ENCODE measurements at places on chromosomes 12 and 14.

DNA sequence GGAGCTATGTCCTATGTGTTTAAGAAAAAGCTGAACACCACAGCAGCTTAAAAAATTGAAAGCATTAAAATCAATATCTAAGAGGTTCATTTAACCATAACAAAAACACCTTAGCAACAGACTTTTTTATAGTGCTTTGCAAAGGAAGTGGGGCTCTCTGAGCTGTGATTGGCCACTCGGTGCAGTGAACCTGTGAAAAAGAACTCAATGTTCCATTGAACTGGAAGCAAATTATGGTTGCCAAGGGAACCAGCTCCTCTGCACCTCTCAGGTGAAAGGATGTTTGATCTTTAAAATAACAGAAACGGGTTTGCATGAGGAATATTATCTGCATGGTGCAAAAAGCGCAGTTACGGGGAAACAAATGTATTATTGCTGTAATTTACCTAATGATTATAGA, 149.4 kb downstream of the SNAPC1 start:
- no peak for DNase-seq

GRCh38 chr12:118356809-118357256, 15.9 kb downstream of the TAOK3 start:
- peak; percentile 94 for DNase-seq

- DNase-seq, result no peak
Measured at GRCh38 chr14:96016501-96017160, 22.5 kb upstream of the C14orf132 start.

DNA sequence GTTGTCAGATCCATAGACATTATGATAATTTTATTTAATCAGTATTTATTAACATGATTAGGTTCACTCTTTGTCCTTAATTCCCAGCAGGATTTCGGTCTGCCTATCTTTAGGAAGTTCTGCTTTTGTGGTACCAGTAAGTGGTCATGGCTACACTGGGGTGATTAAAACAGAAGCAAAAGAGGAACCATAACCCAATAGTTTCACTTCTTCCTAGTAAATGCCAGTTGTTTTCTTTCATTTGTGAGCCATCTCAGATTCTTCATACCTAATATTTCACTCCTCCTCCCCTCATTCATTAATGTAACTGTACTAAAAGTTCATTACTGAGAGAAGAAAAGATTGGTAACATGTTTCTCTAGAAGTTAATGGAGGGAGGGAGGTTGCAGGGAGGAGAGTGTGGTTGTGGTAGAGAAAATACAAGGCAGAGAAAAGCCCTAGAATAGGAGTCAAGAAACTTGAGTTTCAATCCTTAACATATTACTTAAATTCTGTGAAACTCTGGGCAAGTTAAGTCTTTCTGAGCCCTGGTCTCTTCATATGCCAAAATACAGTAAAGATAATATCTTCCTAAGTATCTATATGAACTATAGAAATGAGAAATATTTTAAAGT, 101.2 kb downstream of the PEBP1 start:
- DNase-seq, result no peak

- peak; percentile 22 for DNase-seq
Measured at GRCh38 chr12:94603434-94604365, 46.7 kb downstream of the TMCC3 start.

- DNase-seq, result no peak
Measured at GRCh38 chr12:45522227-45522626, 207.3 kb upstream of the ARID2 start.

GRCh38 chr12:30913323-30913722, 13.2 kb upstream of the TSPAN11 start:
- no peak for DNase-seq

DNA sequence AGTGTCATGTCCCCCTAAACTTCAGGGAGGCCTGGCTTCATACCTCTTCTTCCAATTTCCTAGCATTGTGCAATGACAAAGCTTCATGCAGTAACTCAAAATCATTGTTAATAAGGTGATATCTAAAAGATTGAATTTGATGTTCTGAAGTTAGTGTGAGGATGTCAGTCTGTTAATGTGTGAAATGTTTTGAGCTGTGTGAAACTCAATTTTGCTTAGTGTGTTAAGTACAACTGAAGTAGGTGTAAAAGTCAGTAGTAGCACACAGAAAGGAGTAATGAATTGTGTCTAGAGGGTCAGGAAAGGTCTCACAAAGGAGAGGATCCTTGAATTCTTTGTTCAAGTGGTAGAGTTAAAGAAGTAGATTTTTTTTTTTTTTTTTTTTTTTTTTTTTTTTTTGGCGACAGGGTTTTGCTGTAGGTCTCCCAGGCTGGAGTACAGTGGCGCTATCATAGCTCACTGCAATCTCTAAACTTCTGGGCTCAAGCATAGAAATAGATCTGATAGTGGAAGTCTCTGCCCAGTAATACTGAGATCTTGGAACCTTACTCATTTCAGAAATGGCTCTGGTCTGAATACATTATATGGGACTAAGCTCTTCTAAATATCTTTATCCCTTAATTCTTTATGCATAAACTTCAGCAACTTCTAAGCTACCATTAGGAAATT, 63.9 kb downstream of the FUT8 start:
- no peak for DNase-seq

DNA sequence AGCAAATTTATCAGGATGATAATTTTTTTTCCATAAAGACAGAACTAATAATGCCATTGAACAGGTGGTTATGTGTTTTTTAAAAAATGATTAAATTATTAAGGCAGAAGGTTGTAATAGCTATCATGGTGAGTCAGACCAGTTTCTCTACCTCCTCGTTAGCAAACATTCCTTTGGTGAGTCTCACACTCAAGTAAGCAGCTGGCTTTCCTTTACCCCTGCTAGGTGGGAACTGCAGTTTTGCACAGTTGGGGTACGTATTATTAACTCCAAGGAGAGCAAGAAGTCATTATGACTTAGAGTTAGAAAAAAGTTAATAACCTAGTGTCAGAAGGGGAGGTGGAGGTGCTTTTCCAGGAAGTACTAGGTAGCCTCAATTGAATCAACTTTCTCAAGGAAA, 165.3 kb downstream of the SNAPC1 start:
- no peak for DNase-seq

DNA sequence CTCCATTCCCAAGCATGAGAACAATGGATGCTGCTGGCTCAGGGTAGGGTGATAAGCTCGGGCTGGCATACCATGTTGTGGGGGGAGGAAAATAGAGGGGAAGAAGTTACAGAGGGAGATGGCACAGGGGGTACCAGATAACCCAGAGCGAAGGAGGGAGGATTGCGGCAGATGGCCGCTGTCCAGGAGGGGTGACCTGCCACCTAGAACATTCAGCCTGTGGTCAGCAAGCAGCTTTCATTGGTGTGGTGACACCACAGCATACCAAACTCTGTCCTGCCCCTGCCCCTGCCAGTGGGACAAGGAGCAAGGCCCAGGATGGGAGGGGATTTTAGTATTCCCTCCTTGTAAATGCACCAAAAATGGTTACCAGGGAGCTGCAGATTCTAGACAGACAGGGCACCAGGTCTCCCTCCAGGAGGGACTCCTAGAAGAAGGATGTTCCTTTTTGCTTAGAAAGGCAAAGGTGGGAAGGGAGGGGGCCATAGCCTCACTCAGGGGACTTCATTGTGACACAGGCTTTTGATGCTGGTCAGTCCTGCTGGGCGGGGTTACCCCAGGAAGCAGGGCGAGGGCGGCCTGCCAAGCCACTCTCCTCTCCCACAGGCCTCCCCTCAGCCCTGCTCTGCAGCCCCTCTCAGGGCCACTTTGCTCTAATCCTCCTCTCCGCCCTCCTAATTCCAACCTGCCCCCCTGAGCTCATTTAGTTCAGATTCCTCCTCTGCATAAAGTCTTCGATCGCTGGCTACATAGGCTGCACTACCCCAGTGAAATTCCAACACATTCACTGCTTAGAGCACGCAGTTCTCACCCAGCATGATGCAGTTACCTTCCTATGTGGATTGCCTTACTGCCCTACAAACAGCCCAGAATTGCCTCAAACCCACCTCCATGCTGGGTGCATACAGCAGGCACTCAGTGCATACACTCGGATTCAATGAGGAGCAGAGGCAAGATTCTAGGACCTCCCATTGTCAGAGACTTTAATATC, 36.0 kb upstream of the PLEKHG6 start:
- DNase-seq, result no peak

DNA sequence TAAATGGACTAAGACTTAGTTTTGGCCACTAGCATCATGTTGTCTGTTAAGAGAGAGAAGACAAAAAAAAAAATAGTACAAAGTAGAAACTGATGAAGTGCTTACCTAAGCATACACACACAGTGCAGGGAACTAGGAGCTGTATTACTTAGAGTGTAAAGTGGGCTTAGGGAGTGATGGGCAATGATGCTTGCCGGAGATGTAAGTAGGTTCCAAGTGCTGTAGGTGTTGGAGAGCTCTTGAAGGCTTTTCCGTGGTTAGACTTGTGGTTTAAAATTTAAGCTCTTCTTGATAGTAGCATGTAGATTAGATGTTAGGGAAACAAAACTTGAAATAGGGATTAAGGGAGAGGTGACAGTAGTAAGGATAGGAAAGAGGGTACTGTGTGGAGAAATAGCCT, 34.7 kb downstream of the MIA2 start:
- peak; percentile 17 for DNase-seq

DNA sequence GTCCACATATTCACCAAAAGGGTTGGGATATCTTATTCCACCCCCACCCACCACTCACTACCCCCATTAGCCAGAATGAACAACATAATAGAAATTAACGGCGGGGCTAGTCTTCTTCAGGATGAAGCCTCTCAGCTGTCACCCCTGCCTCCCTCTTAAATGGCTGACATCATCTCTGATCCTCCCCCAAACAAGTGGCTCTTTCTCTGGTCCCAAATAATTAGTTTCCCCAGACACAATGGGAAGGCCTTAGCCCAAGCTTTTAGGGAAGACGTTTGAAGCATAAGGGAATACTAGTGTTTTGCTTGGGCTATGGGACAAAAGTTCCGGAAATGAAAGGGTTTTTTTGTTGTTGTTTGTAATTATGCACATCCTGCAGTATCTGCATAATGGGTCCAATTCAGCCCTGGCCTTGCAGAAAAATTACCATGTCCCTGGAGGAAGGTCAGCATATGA, 13.8 kb downstream of the STON2 start:
- DNase-seq, result no peak

DNA sequence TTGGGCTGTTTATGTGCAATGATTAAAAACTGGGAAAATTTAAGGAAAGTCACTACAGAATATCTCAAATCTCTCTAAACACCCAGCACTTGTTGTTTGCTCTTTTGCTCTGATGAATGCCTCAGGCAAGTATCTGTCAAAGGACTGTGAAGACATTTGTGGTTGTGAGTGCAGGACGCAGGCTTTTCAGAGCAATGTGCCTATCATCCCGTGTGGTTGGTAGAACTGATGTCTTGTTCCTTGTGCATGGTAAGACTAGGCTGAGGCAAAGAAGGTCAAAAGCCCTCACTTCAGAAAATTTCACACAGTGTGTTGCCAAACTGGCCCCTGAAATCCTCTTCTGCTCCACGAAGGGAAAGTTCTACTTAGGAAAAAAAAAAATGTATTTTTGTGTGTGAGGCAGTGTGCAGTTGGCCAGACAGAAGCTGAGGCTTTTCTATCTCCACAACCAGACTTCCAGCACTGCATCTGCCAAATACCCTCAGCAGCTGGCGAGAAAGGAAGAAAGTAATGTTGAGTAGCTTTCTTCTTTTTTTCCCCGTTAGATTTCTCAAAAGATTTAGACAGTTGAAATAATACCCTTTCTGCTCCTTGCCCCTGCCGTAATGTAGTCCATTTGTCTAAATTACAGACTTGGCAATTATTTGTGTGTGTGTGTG, 1103.1 kb downstream of the VRK1 start:
- no peak for DNase-seq

DNA sequence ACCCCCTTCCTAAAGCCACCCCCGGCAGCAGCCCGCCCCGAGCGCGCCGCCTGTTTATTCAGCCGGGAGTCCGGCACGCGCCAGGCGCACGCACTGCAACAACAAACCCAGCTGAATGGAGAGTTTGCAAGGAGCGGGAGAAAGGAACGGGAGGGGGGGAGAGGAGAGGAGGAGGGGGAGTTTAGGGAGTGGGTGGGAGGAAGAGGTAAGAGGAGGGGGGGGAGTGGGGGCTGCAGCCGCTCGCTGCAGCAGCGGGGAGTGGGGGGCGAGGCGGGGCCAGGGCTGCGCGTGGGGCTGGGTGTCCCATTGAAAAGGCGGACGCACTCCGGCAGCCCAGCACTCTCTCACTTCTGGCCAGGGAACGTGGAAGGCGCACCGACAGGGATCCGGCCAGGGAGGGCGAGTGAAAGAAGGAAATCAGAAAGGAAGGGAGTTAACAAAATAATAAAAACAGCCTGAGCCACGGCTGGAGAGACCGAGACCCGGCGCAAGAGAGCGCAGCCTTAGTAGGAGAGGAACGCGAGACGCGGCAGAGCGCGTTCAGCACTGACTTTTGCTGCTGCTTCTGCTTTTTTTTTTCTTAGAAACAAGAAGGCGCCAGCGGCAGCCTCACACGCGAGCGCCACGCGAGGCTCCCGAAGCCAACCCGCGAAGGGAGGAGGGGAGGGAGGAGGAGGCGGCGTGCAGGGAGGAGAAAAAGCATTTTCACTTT, at the start of gene ASCL1:
Gene ASCL1 (plus strand): TSS at position 336 of the 712 bp plus-strand sequence. CDS start 571 bp downstream, outside the sequence.
- peak; percentile 27 for DNase-seq

- DNase-seq, result no peak
Measured at GRCh38 chr12:52846356-52846970, 2.3 kb downstream of the KRT78 start.

DNA sequence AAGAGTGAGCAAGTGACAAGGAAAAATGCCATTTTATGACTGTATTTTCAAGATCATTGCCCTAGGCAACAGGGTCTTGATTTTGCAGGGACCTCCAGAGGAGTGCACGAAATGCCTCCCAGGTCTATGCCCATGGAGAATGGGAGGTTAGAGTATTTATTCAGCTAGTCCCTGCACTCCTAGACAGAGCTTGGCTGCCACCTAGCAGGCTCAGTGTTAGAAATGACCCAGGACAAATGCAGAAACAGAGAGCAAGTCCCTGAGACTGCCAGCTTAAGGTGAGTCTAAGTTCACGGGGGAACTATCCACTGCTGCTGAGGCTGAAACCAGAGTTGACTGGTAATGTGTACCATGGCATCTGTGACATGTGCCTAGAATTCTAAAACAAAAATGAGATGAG, 506.4 kb downstream of the MED13L start:
- DNase-seq, result no peak

- DNase-seq, result no peak
Measured at GRCh38 chr12:55707219-55707671, 459 bp downstream of the ITGA7 start.

DNA sequence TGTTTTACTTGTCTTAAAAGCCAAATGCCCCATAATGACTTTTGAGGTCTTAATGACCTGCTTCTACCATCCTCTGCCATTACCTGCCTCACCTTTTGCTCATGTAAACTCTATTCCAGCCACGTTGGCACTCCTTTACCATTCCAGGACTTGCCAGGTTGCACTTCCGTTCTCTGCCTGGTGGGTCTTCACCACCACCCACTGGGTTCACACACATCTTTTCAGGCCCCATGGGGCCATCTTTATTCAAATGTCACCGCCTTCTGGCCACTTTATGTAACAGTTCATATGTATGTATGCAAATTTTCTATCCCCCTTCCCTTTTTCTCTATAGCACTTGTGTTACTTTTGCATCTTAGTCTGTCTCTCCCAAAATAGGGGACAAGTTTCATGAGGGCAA, 57.7 kb downstream of the ATP2A2 start:
- DNase-seq, result no peak

All from cardiac fibroblast (primary cell).